ENCODE measurements at places on chromosomes 2 and 18.

GRCh38 chr18:27428716-27429475 lies 243.8 kb upstream of the CHST9 start:
- no peak for DNase-seq

GRCh38 chr18:69874058-69874457 lies 73.6 kb downstream of the CD226 start:
- no peak for DNase-seq

- DNase-seq, result no peak
Measured at GRCh38 chr2:138713504-138713903, 66.7 kb downstream of the NXPH2 start.

DNA sequence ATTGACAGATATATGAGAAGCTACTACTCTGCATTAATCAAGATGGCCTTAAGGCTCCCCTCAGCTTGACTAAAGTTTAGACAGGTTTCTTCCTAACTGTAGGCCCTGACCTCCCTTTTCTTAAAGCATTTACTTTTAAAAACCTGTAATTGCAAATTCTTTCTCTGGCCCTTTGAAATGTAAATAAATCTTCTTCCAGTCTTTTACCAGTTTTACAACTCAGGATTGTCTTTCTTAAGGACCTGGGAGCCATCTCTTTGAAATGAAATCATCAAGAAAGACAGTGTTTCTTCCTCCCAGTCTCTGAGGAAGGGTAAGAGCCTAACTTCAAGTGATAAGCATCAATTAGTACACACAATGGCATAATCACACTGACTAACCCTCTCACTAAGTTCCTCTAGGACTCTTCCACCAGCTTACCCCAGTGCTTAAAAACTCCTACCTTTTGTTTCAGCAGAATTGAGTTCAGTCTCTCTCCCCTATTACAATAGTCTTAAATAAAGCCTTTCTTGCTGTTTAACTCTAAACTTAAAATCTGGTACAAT lies 58.7 kb upstream of the CDH20 start:
- DNase-seq, result no peak

GRCh38 chr2:239612133-239612532 lies 211.3 kb upstream of the HDAC4 start:
- no peak for DNase-seq

DNA sequence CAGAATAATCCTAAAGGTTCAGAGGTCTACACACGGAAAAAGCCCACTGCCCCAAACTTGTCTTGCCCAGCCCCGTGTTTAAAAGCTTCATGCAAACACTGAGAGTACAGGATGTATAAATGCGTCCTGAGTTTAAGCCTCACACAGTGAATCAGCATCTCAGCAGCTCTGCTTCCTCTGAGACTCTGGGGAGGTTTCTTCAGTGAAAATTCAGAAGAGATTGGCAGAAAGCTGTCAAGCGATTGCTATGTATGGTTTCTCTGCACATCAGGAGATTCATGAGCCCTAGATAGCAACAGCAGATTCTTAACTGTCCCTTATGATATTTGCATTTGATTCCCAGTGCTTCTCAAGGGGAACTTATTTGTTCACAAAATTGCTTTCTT lies 27.1 kb downstream of the CRACDL start:
- no peak for DNase-seq

Data from globus pallidus (tissue), 1 donor.